NCI-H2081 treated with DMSO at 0.1 percent for 48 hours (cell line): ENCODE measurements at places on chromosomes 13 and 19.

DNA sequence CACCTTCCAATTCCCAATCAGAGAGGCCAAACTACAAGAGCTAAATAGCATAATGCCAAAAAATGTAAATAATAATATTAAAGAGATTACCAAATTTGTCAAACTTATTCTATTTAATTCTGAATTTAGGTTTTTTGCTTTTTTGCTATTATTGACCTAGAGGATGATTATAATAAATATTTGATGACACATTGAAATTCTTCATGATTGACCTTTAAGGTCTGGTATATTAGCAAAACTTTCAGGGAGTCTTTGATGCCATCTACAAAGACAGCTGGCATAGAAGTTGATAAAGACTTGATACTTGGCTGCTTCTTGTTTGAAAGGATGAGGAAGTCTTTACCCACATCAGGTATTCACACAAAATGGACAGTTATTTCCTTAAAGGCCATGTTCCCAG, 659.8 kb upstream of the GPC6 start:
- no peak for DNase-seq

- DNase-seq: no peak
Measured at GRCh38 chr13:42891591-42891990, 100.5 kb downstream of the EPSTI1 start.

DNA sequence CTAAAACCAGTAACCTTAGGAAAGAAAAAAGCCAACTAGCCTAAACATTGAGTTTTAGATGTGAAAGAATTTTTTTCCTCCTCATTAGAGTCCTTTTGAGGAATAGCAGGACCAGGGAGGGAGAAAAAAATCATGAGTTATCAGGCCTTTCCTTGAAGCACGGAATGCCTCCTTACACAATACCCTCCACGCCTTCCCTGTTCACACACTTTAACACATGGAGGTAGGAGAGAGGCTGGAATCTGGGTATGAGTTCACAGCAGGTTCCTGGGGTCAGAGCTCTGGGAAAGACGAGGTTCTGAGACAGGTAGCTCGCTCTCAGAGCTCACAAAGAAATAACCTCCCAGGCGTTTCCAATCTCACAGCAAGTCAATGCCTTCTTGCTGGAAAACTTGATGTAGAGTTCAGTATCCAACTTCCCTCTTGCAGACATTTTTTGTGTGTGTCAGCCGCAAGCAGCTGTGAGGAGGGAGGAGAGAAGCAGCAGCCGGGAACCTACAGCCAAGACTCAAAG, 716 bp downstream of the ZNF573 start:
- DNase-seq: no peak

- no peak for DNase-seq
Measured at GRCh38 chr19:5052515-5052914, 83.6 kb downstream of the KDM4B start.

DNA sequence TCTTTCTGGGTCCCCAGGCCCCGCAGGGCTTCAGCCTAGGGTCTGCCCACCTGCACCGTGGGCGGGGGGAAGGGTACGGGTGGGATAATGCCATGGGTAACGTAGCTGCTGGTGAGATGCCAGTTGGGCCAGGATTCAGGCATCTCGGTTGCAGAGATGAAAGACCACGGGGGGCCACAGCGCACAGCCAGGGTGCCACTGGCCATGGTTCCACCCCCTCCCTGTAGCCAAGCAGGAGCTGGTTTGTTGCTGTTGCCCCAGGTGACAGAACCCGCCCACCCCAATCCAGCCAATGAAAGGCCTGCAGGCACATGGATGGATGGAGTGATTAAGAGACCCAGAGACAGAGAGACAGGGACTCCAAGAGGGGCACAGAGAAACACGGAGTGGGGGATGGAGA, 1.0 kb upstream of the CGB7 start:
- DNase-seq: no peak

DNA sequence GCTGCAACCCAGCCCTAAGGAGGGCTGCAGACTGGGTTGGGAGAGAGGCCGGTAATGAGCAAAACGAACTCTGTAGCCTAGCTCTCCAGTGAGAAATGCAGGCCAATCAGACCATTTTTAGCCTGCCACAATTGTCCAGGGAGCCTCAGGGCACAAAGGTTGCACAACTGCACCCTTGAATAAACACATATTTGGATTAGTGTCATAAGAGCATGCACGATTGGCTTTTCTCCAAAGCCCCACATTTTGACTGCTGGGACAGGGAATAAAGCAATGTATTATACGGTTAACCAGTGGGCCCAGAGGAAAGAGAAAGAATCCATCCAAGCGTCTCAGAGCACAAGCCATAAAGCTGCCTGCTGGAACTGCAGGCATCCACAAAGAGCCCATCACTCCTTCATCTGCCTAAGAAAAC, 729.4 kb upstream of the SGCG start:
- DNase-seq: no peak

- no peak for DNase-seq
Measured at GRCh38 chr19:51226067-51226466, 1.2 kb downstream of the CD33 start.

DNA sequence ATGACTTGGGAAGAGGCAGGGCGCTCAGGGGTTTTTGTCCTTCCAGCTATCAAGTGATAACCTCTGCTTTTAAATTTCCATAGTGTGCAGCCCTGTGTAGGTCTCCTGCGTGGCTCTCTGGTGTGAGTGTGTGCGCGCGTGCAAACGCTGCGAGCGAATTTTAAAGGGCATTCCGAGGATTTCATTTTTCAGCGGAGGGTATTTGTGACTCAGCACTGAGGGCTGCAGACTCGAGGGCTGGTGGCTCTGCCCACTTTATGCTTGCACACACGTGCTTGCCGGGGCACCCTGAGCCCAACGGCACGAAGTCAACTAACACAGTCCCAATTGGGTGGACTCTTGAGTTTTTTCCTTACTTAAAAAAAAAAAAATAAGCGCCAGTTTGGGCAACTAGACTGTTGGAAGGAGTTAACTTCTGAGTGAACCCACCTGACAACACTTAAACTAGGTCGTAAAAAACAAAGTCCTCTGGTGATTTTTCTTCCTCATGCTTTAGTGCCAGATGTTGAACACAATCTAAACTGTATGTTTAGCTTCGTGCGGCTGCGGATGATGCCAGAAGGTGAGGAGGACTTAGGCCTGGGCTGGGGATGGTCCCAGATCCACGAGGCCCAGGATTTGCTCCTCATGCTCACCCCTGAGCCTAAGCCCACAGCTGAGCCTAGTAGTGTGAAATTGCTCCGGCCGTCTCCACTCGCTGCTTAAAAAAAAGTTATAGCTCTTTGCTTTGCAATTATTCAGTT, 2.1 kb downstream of the FGF9 start:
- DNase-seq: no peak

DNA sequence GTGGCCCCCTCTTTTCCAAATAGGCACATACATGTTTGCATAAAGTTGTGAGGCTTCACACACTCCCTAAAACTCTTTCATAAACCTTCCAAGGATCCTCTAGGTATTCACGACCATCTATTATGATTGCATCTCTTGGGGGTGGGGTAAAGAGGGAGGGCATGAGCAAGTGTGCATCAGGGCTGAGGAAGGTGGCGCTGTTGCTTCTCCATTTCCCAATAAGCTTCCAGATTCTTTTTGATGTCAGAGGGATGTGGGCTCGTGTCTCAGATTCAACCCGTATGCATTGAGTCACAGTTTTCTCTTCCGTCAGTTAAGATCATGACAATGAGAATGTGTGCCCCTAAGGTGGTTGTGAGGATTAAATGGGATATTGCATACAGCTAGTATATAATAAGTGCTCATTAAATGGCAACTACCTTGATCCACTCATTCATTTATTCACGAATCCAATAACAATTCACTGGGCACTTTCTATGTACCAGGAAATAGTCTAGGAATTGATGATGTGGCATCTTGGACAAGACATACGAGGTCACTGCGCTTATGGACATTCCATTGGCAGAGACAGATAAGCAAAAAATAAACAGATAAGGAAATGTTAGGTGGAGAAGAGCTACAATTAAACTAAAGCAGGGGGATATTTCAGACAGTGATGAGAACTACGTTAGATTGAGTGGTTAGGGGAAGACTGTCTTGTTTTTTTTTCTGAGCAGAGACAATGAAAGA, 10.3 kb downstream of the CYP2B6 start:
- no peak for DNase-seq

GRCh38 chr13:94063096-94063495, 416.4 kb downstream of the DCT start:
- DNase-seq: no peak

- DNase-seq: no peak
Measured at GRCh38 chr13:114110091-114110829, 22.2 kb downstream of the RASA3 start.

GRCh38 chr13:91946498-91947070, 548.2 kb downstream of the GPC5 start:
- DNase-seq: no peak
